ENCODE measurements at places on chromosomes 6 and 20.

DNA sequence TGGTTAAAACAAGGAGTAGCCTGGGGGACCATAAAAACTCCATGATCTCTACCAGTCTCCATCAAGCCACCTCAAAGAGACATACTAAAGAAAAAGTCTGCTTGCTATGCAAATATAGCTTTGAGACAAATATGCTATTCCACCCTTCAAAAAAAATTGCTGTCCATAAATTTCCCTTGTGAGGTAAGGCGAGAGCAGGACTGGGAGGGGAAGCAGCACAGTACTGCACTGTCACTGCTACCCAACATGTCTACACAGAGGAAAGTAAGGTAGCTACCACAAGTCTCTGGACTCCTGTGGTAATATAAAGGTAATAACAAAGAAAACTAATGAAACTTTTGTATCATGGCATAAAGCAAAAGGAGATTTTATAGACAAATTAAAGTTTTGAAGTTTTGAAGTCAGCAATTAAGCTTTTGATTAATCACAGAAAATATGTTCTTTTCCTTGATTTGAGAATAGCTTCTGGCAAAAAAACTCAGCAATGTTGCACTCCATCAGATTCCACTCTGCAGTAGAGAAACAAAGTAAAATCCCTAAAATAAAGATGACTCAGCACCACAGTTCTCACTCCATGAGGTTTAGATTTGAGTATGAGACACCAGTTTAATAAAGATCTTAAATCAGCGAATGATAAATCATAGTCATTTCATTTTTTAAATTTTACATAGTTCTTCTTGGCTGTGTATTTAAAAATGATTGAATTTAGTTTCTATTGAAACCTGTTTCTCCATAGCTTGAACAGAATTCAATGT lies 602.4 kb downstream of the COL12A1 start:
- DNase-seq, result no peak

GRCh38 chr6:10552270-10552810 lies 31.2 kb downstream of the GCNT2 start:
- no peak for DNase-seq

GRCh38 chr6:17311595-17312311 lies 30.6 kb downstream of the RBM24 start:
- DNase-seq, result no peak

DNA sequence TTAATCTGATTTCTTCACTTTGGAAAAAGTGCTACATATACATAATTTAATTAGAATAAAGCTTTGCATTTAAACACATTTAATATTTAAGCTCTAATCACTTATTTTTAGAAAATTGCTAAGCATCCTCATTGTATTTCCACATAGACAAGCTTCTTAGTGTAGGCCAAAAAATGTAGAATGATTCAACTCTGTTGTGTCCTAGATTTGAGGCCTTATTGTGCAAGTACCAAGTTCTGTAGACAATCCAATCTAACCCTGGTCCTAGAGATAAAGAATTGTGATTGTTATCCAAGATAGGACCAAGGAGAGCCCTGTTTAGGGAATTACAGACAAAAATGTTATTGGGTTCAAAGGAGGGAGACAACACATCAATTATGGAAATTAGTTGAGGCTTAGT lies 27.6 kb downstream of the MRAP2 start:
- DNase-seq, result no peak

DNA sequence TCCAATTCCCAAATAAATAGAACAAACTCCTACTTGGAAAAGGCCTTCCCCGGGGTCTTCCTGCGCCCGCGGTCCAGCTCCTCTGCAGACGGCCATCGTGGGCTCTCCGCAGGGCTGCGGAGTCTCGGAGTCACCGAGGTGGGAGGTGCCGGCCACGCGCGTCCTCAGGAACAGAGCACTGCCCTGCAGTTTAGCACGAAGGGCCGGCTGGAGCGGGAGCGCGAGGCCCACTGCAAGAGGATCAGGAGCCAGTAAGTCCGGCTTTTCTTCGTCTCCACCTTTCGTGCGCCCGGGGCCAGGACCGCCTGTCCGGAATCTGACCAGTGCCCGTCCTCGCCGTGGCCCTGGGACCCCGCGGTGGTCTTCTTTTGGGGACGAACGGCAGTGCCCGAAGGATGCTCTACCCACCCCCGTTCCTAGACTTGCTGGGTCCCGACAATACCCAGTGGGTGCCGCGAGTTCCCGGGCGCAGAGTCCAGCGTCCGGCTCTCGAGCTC lies 1.4 kb downstream of the BHLHE23 start:
- no peak for DNase-seq

GRCh38 chr6:133989525-133989924 lies 36.5 kb downstream of the TBPL1 start:
- no peak for DNase-seq

GRCh38 chr20:11905460-11906179 lies 12.1 kb upstream of the BTBD3 start:
- no peak for DNase-seq

DNA sequence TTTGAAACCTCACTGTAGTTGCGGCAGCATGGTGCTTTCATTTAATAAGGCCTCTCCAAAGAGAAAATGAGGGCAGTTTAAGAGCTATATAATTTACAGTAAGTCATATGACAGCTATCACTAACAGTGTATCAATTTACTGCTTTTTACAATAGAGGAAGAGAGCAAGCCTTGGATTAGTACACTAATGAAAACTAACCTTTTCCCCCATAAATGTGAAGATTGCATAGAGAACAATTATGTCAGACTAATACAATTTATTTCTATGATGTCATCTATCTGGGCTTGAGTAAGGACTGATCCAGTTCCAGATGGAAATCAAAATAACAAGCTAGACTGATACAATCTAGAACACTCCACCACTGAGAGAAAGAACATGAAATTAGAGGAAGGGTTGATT lies 78.1 kb upstream of the FAM83B start:
- no peak for DNase-seq

- no peak for DNase-seq
Measured at GRCh38 chr6:54254886-54255285, 53.4 kb upstream of the TINAG start.

DNA sequence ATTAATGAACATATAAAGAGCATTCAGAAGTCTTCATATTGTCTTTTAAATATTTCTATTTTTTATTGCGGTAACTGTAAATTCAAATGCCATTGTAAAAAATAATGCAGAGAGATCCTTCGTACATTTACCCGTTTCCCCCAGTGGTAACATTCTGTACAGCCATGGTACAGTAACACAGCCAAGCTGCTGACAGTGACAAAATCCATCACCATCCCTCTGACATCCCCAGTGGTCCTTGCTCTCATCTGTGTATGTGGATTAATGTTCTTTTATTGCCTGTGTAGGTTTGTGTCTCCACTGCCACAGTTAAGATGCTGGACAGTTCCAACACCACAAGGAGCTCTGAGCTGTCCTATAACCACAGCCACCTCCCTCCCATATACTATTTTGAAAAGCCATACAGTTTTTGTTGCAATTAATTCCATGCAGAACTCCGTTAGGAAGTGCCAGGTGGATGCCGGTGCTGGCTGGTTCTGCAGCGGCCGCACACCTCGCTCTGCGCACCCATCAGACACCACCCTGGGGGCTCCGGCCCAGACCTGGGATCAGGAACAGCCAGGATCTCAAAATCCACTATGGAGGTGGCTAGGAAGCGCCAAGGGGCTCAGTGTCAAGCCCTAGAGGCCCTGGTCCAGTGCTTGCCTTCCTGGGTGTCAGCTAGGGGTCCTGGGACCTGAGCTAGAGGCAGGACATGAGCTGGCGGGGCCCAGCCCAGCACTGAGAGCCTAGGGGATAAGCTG lies 93.1 kb upstream of the PMEPA1 start:
- DNase-seq, result no peak

DNA sequence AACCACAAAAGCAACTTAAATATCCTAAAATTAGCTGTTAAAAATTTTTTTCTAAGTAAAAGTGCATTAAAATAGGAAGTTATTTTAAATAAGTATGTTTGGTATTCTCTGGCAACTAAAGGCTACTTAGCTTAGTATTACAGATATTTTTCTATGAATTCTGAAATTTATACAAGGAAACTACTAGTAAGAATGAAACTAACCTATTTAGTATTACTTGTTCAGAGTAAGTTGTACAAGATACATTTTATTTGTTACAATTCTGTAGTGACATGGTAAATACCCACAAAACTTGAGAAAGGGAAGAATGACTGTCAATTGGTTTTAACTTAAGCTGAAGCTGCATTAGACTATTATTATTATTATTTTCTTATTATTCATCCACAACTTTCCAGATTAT lies 6.5 kb downstream of the PHIP start:
- DNase-seq, result no peak

GRCh38 chr6:971981-972640 lies 279.2 kb upstream of the EXOC2 start:
- DNase-seq, result no peak

All from NCI-H2081 treated with DMSO at 0.1 percent for 48 hours (cell line).